ENCODE measurements at places on chromosomes 1 and 21. TPM values are rescaled to one million over a fixed set of nuclear protein-coding genes. Genes with fewer than 3 reads are reported as not detected.

DNA sequence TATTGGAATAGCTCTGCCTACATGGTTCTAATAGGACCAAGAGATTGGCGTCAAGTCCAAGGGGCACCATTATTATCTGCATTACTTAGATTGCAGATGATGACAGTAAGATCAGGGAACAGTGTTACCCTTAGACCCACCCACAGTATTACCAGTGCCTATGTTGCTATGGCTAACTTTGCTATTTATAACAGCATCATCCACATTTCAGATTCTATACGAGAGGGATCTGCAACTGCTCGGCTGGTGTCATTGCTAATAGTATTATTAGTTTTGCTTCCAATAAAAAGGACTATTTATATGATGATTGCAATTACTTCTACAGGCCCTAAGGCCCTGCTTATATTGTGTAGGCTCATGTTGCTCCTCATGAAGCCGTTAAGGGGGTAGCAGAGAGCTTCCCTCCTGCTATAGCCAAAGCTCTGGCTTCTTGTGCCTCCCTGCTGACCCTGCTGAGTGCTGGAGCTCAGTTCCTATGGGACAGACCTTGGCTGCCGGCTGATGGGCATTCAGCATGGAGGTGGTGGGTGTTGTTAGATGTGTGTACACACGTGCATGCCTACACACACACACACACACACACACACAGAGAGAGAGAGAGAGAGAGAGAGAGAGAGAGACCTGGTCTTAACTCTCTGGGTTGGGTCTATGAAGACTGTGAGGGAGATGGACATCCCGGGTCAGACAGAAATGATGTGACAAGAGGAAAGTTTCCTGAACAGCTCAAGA, 1.3 kb downstream of the BCAN start:
- no peak for DNase-seq

GRCh38 chr1:187203257-187203656, 374.5 kb downstream of the PLA2G4A start:
- DNase-seq: no peak

DNA sequence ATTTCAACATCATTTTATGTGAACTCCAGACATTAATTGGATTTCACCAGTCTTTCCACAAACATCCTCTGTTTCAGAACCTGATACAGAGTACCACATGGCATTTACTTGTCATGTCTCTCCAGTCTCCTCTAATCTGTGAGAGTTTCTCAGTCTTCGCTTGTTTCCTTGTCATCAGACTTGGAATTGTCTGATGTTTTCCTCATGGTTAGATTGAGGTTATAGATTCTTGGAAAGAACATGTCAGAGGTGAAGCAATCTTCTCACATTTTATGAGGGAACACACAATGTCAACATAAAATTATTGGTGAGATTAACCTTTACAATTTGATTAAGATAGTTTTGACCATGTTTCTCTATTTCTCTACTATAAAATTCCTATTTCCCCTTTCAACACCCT, 74.9 kb upstream of the TMPRSS15 start:
- DNase-seq: no peak

DNA sequence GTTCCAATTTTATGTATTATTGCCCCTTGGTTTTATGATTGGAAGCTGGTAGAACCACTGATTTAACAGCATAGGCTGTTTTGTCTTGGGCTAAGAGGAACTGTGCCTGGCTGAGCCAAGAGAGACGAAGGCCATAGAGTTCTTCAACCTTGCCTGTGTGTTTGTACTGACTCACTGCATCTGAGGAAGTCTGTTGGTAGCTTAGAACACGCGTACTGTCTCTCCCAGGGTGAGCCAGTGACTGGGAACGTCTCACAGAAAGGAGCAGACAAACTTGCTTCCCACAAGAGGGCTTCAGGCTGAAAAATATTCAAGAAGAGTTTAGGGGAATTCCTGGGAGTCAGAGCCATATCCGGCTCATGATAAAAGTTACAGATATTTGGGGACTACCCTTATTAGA, 14.9 kb downstream of the TMEM51 start:
- no peak for DNase-seq

DNA sequence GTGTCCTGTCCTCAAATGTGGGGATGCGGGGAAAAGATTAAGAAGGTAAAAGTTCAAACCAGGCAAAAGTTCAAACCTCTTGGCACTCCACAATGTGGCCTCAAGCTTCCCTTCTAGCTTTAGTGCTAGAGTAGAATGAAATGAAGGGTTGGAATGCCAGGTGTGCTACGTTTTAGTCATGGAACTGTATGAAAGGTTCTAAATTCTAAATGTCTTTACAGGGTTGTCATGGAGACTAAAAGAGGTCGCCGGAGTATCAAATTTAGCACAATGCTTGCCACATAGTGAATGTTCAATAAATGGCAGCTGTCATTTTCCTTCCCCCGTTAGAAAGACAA, 57.2 kb upstream of the LRRC8D start:
- DNase-seq: no peak

- no peak for DNase-seq
These were observed 60.4 kb downstream of the PRDM2 start for GRCh38 chr1:13760340-13760739.

GRCh38 chr1:155077758-155078445, 735 bp upstream of the EFNA3 start:
- DNase-seq: no peak

DNA sequence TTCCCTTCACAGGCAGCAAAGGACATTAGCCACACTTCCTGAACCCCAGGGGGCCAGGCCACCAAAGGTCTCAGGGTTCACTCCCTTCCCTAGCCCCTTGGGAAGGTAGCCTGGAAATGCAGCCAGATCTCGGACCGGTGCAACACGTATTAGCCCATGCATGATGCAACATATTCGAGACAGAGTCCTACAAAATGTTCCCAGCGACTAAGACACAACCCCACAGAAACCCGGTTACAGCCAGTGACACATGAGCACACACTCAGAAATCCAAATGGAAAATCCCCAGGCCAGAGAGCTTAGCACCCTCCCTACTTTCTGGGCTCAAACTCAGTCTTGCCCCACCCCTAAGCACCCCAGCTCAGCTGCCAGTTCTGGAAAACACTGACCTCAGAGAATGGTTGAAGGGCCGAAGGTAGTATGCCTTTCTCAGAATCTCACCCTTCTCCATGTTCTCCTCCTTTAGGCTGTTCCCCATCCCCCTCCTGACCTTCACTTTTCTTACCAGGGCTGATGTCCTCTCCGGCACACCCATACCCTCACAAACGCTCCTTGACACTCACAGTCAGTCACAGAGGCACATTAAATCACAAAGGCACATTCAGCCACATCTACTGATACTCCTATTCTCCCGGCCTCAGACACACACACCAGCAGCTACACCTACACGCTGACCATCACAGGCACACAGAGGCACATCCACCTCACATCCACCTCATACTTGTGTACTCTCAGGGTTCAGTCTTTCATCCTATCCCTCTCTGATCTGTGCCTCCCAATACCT, at the start of gene TSPAN1:
TSS of gene TSPAN1 (plus strand) at position 640 of the 784 bp plus-strand sequence. CDS start 6,021 bp downstream, outside the sequence.
- no peak for DNase-seq

GRCh38 chr1:107499139-107499744, 358.4 kb downstream of the NTNG1 start:
- no peak for DNase-seq

DNA sequence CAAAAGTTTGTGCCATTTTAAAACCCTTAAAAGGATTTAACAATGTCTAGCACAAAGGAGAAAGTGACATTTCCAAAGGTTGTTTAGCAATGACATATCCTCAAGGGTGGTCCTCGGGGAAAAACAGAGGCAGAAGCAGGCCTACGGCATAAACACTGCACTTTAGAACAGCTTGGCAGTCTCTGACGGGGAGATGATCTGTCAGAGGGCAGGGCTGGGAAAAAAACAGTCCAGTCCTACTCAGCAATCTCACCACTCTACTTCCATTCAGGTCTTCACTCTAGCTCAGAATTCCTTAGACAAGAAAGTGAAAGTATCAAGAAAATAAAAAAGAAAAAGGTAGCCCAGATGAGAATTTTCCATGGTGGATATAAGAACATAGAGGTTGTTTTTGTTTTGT, 4.1 kb downstream of the CRYZ start:
- DNase-seq: no peak

- DNase-seq: peak; percentile 35
These were observed 86.1 kb downstream of the FASLG start for GRCh38 chr1:172745014-172745413.

DNA sequence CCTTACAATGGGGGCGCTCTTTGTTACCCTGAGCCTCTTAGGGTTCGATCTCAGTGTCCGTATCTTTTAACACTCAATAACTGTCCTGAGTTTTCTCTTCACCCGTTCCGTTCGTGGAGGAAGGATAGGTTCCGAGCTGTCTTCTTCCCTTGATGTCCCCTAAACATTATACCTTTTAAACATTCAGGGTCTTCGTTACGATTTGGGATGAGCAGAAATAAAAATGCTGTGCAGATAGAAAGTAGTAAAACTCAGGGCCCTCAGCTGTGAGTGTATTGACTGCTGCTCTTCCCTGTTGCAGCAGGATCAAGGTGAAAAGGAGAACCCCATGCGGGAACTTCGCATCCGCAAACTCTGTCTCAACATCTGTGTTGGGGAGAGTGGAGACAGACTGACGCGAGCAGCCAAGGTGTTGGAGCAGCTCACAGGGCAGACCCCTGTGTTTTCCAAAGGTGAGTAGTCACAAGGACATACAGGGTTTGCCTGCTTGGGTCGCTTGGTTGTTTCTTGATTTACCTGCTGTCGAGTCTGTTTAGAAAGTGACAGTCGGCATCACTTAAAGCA, 784 bp downstream of the RPL11 start:
- no peak for DNase-seq

DNA sequence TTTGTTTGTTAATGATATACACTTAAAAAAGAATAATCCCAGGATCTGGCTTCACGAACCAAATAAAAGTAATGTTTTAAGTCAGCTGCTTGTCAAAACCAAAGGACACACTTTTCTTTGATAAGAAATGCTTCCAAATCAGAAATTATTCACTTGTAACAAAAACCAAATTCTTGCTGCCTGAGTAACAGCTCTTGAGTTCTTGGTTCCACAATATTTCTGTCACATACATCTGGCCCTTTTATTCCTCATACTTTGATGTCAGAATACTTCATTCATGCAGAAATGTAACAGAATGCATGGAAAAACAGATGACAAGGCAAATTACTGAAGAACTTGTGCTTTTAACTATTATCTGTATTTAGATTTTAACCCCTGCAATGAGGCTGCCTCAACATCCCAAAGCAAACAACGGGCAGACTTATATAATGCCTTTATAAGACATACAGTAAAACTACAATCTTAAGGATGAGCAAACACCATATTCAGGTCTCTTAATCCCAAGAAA, 1.5 kb downstream of the VAMP4 start:
- DNase-seq: no peak

- peak; percentile 10 for DNase-seq
These were observed 276.9 kb upstream of the SNX7 start for GRCh38 chr1:98384461-98385141.

- DNase-seq: no peak
These were observed 30.5 kb downstream of the EEIG2 start for GRCh38 chr1:108590441-108590840.

DNA sequence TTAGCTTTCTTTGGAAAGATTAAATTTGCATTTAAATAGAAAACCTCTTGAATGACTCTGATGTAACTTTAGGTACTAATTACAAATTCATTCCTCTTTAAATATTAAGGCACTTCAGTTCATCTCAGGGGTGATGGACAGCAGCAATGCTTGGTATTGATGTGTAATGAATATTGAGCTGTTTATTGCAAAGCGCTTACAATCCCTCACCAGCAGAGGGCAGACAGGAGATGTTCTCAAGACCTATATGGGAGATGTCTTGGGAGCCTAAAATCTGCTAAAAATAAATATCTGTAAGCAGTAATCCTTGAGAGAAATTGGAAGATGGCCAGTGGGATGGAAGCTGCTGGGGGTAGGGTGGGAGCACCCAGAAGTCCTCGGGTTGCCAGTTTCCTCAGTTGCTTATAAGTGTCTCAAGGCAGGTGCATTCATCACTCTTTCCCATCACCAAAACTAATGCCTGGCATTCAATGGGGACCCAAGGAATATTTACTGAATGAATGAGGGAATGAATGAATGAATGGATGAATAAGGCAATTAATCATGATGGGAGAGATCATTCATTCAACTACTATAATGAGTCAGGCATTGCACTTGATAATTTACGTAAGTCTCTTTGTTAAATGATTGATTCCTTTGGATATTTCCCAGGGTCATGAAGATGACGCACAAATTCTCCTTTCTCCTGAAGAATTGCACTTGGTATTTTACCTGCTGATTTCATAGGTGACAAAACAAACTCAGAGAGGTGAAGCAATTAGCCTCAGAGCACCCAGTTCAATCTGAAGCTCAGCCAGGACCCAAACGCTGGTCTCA, 2.3 kb downstream of the KLHDC8A start:
- DNase-seq: peak; percentile 51

DNA sequence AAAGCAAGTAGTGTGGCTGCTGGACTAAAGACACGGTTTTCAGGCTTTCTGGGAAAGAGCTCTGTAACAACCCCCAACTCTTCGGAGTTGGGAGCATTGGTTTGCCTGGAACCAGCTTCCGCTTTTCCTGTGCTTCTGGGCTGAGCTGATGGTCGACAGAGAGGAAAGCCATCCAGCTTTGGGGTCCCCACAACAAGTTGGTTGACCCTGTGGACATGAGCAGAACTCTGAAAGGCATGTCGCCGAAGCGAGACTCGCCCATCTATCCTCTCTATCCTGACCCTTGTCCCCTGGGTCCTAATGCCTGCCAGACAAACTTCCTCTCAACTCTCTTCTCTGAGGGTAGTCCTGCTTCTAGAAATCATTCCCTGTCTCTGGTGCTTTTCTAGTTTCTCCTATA, 31.9 kb upstream of the FCGR2A start:
- DNase-seq: no peak

GRCh38 chr1:40379785-40380452, 6.4 kb downstream of the SMAP2 start:
- peak; percentile 45 for DNase-seq

- no peak for DNase-seq
These were observed 20.2 kb downstream of the RERE start for GRCh38 chr1:8797216-8797615.

Gene TFF3
- polyA plus RNA-seq: 2.9 TPM

Gene VANGL1
- 14.1 TPM for polyA plus RNA-seq

Gene CDC42BPA
- polyA plus RNA-seq: 40.0 TPM

Gene LCE2B
- polyA plus RNA-seq: not detected

Gene HES4
- polyA plus RNA-seq: 33.1 TPM

Gene TMEM269
- 1.0 TPM for polyA plus RNA-seq

Gene PLA2G2D
- polyA plus RNA-seq: 0.04 TPM

Gene SPRR2D
- not detected for polyA plus RNA-seq

Gene IRF6
- polyA plus RNA-seq: 17.6 TPM

Gene KCNH1
- polyA plus RNA-seq: 0.14 TPM

Gene IL22RA1
- 4.6 TPM for polyA plus RNA-seq

Gene FAM177B
- 0.71 TPM for polyA plus RNA-seq

Gene RHD
- 0.94 TPM for polyA plus RNA-seq

Gene RCSD1
- 14.1 TPM for polyA plus RNA-seq

Data from renal pelvis (tissue), 12 donors.